ENCODE measurements at places on chromosomes 11 and 22.

DNA sequence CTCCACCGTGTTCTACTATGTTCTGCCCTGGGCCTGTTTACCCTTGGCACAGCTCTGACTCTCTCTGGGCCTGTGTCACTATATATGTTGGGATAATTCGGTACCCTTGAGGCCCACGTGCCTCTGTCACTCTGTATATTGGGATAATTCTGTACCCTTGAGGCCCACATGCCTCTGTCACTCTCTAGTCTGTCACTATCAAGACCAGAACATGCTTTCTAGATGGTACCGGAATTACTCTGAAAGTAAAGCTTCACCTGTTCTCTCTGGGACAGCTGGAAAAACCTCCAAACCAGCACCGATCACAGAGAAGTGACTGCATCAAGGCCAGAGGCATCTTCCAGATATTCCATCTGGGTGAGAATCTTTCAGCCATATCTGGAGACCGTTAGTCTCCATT is 9.3 kb upstream of the FCHSD2 start:
- DNase-seq: no peak

DNA sequence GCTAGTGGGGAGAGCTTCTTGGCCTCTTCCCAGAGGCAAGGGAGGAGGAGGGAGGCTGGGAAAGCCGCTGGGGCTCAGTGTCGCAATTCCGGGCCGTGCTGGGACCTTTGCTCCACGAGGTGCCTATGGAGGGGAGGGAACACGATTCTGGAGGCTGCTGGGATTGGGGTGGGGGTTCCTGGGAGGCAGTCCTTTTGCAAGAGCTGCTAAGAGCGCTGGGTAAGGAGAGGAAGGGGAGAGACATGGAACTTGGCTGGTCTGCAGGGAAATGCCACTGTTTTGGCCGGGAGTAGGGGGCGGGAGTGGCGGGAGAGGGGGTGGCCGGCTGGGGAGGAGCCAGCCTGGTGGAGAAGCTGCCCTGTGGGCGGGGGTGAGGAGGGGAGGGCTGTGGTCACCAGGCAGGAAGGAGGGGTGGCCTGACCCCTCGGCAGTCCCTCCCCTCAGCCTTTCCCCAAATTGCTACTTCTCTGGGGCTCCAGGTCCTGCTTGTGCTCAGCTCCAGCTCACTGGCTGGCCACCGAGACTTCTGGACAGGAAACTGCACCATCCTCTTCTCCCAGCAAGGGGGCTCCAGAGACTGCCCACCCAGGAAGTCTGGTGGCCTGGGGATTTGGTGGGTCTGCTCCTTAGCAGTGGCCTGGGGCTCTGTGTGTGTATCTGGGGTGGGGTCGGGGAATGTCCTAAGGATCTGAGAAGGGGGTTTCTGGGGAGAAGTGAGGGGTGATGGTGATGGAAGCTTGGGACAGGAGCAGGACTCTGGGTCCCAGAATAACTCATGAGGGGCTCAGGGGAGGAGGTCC is at the start of gene NR1H3:
Gene NR1H3 (plus strand): TSS at position 480 of the 800 bp plus-strand sequence. CDS start 1,221 bp downstream, outside the sequence.
- DNase-seq: no peak

DNA sequence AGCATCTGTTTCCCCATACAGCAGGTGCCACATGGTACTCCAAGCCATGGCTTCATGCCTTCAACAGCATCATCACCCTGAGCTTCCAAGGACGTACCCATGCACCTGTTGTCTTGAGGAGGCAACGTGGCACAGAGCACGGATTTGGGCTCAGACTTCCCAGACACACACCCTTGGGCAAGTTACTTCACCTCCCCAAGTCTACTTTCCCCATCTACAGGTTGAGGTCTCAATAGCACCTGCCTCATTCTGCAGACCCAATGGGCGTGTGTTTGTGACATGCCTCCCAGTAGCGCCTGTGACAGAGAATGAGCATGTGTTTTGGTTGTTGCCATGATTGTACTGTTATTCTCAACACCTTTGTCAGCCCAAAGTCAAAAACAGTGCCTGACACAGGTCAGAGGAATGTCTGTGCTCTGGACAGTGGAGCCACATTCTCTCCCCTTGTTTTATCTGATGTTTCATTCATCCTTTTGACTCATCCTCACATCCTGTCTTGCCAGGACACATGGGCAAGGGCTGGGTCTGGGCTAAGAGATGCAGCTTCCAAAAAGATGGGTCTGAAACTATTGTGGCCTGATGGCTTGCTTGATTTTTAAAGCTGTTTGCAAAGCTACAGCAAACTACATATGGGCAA is 53.4 kb upstream of the CCND1 start:
- no peak for DNase-seq

DNA sequence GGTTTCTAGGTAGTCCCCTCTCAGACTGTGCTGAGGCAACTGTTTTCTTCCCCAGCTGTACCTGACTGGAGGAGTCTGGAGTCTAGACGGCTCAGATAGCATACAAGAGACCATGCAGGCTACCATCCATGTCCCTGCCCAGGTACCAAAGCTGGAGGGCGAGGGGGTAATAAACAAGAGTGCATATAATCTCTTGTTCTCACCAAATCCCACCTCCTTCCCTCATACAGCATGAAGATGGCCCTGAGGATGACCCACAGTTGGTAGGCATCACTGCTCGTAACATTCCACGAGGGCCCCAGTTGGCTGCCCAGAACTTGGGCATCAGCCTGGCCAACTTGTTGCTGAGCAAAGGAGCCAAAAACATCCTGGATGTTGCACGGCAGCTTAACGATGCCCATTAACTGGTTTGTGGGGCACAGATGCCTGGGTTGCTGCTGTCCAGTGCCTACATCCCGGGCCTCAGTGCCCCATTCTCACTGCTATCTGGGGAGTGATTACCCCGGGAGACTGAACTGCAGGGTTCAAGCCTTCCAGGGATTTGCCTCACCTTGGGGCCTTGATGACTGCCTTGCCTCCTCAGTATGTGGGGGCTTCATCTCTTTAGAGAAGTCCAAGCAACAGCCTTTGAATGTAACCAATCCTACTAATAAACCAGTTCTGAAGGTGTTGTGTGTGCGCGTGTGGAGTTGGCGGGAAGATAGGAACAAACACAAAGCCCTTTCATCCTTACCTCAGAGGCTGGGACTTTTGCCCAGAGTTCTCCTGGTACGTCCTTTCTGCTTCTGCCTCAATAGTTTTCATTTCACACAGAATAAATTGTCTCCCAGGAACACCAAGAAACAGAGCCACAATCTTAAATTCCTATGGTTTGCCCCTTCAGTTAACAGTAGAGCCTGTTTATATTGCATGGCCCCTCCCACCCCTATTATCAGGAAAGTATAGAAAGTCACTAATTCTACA is 8.5 kb downstream of the HMBS start:
- no peak for DNase-seq

All from stimulated activated CD4-positive, alpha-beta T cell treated with anti-CD3 and anti-CD28 coated beads, TNF-alpha, amount 100 ng/mL, for 1 hour (primary cell).